Substantia nigra (tissue), 51 donors: ENCODE measurements at places on chromosomes 11 and 22.

GRCh38 chr11:48095779-48096470 lies 115.6 kb downstream of the PTPRJ start:
- DNase-seq: no peak

- no peak for DNase-seq
These were observed 11.9 kb upstream of the PRRG4 start for GRCh38 chr11:32817852-32818183.

DNA sequence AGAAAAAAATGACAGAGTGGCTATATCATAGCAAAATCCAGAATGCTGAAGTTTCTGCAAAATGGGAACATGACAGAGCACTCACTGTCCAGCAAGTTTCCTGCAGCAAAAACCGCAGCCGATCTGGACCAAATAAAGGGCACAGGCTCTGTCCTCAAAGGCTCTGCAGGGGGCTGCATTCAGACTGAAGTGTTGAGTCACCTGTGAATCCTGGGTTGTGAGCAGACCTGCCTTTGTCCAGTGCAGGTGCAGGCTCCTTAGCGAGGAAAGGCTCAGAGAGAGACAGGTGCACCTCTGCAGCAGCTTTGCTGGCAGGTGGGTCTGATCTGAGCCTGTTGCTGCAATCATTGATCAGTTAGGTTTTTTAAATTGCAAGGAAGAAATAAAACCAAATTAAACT lies 29.3 kb upstream of the NFAM1 start:
- no peak for DNase-seq

GRCh38 chr11:131172011-131172410 lies 198.4 kb upstream of the NTM start:
- DNase-seq: no peak

- DNase-seq: no peak
These were observed 29.2 kb downstream of the PDGFD start for GRCh38 chr11:104134745-104135144.

- DNase-seq: no peak
These were observed 79.5 kb downstream of the AMBRA1 start for GRCh38 chr11:46514370-46514769.

DNA sequence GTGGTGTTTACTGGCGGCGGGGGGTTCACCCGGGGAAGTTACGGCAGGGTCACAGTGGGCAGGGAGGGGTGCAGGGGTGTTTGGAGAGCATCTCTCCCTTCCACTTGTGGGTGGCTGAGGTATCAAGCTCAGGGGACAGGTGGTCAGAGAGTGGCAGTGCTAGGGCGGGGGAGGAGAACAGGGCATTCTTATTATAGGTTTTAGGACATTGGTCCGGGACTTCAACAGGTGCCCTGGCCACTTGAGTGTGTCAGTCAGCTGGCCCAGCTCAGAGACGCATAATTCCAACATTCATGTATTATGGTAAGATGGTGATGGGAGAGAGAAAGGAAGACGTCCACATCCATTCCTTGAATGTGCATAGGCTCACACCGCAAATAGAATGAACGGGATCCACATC lies 101.7 kb downstream of the TEAD1 start:
- no peak for DNase-seq

DNA sequence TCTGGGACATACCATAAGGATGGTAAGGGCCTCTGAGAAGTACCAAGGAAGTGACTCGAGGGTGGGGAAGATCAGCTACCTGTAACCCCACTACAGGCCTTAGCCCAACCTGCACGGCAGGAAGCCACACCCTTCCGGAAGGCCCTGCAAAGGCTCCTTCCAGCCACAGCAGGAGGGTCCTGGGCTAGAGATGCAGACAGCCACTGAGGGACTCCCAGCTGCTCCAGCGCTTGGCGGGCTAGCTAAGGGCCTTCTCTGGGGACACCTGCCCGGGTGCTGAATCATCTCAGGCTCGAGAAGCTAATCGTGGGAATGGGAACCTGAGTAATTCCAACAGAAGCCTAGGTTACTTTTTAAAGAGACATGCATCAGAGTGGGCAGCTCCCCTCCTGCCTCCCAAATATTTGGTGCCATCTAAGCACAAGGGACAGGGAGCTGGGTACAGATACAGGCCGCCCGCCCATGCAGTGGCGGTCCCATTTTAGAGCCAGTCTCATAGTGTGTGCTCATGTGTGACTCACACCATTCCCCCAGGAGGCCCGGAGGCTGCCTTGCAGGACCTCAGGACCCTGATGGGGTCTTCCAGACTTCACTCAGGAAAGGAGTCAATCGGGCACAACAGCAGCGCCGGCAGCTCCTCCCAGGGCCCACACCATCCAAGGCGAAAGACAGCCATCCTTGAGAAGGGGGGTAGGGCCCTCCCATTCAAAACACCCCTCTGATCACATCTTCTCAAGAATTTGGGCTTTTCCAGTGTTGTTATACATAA lies 8.0 kb downstream of the MYH9 start:
- DNase-seq: no peak

- no peak for DNase-seq
These were observed 35.3 kb downstream of the KIAA0930 start for GRCh38 chr22:45205276-45205925.

- no peak for DNase-seq
These were observed 18.4 kb upstream of the PITPNB start for GRCh38 chr22:27937453-27937852.

DNA sequence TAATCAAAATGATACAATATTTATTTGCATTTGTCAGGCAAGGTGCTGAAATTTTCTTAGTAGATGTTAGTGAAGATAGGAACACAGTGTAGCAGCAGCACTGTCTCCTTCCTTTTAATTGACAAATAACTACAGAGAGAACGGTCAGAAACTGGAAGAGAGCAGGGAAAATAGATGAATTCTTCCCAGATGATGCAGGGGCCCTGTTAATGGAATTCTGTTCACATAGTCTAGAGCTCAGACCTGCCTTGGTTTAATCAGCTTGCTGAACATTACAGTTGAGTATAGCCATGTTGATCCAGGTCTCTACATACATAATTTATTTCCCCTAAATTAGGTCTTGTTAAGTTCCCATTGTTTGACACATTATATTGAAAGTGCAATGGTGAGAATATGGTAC lies 127.4 kb downstream of the SLC17A6 start:
- DNase-seq: no peak

DNA sequence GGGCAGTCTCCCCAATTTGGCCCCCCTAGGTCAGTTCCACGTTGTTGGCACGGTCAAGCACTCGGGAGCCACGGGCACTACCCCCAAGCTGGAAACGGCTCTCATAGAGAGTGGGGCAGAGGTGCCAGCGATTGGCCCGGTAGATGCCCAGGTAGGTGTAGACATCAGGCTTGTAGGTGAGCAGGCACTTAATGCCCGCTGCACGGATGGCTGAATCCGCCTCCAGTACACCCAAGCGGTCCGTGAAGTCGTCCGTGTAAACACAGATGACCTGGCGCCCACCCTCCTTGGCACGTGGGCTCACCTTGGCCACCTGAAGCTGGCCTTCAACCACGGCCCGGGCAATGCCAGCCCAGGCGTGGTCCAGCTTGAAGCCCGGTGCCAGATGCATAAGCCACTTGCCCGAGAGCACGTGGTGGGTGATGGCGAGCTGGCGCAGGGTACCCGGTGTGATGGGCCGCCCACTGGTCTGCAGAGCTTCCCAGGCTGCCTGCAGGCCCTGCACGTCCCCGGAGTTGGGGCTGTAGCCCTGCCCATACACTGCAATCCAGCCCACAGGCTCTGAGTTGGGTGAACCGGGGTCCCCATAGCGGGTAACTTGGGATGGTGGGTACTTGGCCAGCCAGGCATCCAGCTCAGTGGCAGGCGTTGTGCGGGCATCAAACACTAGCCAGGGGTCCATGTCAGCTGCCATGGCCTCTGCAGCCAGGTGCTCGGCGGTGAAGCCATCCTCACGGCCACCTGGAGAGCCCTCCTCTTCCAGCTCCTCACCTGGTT lies 1.2 kb downstream of the C11orf68 start:
- DNase-seq: no peak

DNA sequence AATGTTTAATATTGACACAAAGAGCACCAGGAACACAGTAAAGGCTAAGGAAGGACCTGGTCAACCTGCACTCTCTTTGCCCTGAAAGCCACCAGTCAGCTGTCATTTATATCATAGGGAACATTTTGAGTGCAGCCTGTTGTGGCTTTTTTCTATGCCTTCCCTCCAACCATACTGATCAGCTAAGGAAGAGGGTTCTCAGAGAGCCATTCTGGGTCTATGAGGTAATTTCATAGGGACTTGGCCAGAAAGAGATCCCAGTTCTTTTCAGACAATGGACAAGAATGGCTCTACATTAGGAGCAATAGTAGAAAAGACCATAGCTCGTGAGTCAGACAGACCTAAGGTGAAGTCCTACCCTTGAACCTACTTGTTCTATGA lies 132.8 kb downstream of the CCDC34 start:
- DNase-seq: no peak

DNA sequence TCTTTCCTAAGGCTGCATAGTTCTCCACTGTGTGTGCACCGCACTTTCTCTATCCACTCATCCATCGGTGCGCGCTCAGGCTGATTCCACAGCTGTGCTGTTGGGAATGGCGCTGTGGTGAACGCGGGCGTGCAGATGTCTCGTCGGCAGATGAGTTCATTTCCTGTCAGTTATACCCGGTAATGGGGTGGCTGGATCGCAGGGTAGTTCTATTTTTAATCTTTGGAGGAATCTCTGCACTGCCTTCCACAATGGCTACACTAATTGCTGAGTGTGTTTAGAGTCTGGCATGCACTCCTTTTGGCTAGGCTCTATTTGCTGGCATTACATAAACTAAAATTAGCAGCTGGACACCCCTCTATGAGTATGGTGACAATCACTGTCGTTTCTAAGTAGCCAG lies 27.9 kb upstream of the KRTAP5-7 start:
- no peak for DNase-seq

DNA sequence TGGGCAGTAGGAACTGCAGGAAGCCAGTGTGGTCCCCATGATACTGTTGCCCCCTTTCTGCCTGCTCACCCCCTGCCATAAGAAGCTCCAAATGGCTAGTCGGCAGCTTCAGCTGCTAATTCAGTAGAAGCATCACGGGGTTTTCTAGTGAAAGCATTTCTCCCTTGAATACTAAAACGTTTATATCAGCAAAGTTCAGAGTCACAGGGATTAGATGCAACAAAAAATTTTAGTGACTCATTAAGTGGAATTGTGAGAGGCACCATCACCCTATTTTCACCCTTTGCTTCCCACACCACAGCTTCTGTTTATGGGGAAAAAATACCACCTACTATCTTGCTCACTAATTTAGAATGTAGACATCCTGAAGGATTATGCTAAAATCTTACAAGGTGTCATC lies 25.2 kb downstream of the RAB39A start:
- DNase-seq: no peak

- DNase-seq: no peak
These were observed 7.8 kb downstream of the FTH1 start for GRCh38 chr11:61959678-61960077.

- no peak for DNase-seq
These were observed 226.4 kb upstream of the KIRREL3 start for GRCh38 chr11:127226949-127227348.

DNA sequence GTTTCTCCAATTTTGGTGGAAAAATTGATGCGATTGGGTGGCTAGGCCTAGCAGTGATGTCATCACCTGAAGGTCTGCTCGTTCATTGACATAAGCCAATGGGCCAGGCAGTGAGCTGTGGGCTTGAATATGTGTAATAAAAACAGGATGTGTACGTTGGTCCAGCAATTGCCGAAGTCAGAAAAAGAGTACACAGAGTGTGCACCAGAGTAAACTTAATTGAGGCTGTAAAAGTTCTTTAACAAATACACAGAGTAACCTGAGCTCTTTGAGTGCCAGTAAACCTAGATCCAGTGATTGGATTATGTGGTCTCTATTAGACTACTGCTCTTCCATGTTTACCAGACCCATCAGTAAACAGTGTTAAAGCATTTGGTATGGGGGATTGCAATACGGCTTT lies 13.0 kb upstream of the GLYATL1 start:
- no peak for DNase-seq

DNA sequence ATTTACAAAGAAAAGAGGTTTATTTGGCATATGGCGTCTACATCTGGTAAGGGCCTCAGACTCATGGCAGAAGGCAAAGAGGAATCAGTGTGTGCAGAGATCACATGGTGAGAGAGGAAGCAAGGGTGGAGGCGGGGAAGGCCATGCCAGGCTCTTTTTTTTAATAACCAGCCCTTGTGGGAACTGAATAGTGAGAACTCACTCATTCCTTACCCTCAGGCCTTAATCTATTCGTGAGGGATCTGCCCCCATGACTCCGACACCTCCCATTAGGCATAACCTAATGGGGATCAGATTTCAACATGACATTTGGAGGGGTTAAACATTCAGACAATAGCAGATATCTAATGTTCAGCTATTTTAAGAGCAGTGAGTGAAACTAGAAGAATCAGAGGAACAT lies 55.7 kb downstream of the ATM start:
- no peak for DNase-seq

DNA sequence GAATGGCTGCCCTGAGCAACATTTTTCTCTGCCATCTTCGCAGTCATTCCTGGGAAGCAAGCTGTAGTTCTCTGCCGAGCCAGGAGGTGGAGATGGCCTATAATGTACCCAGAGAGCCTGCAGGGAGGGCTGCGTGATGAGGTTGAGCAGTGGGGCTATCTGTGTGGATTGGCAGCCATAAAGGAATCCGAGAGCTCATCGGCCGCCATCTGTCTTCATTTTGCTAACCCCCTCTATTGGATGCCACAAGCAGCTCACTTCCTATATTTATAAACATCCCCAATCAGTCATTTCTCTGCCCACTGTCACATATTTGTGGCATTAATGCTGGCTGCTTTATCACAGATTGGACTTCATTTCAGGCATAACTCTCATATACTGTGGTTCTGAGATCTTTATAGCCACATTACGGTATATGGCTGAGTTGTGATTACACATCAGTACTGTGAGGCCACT lies 209.5 kb downstream of the NTM start:
- no peak for DNase-seq

GRCh38 chr11:64320556-64320955 lies 2.6 kb downstream of the PRDX5 start:
- no peak for DNase-seq

DNA sequence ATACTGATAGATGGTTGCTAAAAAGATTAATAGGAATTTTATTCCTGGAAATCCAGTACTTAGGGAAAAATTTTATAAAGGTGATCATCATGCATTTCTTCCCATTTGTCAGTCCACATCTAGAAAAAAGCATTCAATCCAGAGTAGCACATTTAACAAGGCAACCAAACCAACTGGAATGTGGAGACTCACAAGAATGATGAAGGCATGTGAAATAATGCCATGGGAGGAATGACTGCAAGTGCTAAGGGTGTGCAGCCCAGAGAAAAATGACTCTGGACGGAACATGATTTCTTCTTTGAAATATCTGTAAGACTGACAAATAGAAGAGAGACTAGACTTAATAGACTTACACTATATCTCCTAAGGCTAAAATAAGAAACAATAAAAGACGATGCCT lies 33.8 kb downstream of the BLID start:
- DNase-seq: no peak

GRCh38 chr11:91585035-91585801 lies 639.4 kb upstream of the FAT3 start:
- no peak for DNase-seq
